Omental fat pad (tissue), 4 donors: ENCODE measurements at places on chromosomes 11 and 22. TPM values are rescaled to one million over a fixed set of nuclear protein-coding genes. Genes with fewer than 3 reads are reported as not detected.

The ROM1 gene
- 11.7 TPM for total RNA-seq

The GAL3ST3 gene
- total RNA-seq: 0.19 TPM

DNA sequence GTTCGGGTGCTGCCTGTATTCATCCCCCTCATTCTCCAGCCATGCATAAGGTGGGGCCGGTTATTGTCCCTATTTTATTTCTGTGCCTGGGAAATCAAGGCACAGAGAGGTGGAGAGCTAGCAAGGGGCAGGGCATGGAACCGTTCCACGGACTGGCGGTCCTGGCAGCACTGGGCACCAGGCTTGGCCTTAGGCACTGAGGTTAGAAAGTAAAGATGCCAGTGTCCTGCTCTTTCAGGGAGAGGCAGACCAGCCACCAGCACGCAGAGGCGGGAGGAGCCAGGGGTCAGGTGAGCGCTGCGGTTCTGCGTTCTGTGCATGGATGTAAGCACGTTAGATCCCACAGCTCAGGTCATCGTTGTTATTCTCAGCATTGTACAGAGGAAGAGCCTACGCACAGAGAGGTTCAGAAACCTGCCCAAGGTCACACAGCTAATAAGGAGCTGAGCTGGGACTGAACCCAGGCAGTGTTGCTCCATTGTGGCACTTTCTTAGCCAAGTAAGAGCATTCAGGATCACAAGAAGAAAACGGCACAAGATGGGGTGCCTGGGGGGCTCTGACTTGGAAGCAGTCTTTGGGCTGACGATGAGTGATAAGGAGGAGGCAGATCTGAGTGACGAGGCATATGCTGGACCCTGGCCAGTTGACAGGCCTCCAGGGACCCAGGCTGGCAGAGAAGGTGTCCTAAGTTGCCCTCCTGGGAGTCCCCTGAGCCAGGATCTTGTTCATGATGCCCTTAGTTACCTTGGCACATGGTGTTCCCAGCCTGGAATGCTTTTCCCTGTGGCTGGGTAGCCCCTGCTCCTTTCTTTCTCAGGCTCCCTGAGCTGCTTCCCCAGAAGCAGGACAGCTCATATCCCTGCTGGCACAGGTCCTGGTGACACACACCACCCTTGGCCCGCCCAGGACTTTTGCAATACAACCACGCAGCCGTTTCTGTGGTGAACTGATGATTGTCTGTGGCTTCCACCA lies 41.1 kb downstream of the OSBPL5 start:
- DNase-seq: peak; percentile 77

DNA sequence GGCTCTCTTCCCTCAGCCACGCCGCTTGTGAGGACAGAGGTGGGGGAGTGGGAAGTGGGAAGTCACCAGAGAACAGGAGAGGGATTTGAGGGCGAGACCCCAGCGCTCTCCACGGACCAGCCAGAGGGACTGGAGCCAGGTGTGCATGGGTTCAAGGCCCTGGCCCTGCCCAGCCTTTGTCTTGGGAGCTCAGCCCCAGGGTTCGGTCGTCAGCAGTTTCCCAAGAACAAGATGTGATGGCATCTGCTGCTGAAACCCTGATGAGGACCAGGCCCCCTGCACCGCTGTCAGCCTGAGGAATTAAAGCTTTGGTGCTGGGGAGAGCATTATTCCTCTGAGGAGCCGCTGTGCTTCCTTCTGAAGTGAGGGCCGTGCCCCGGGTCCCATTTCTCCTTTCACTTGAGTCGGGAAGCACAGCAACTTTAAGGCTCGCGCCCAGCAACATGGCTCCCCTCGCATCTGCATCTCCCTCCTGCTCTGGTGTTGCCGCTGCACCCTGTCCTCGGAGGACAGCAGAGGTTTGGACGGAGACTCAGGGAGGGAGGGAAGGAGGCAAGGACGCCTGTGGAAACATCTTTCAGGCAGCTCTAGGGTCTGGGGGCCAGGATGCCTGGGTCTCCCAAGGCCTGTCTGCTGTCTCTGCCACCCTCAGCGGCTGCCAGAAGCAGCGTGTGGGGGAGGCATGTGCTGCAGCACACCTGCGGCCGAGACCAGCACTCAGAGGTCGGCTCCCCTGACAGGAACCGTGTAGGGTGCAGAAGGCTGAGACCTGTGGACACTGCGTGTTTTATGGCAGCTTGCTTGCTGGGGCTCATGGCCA lies 3.8 kb downstream of the IFITM5 start:
- no peak for DNase-seq

GRCh38 chr11:62575156-62575555 lies 1.5 kb upstream of the EEF1G start:
- no peak for DNase-seq

DNA sequence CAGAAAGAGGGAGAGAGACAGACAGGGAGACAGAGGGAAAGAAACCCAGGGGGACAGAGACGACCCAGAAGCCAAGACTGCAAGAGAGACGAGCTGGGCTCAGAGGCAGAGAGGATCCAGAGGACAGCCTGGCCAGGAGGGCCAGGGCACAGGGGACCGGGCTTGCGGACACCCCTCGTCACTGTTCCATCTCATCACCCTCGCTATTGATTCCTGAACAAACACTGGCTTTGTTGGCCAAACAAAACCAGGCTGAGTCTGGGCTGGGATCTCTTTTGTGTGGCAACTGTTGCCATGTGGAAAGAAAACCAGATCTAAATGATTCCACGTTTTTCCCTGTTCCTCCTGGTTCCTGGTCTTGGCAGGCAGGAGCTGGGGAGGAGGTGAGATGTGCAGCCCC lies 339.4 kb downstream of the MN1 start:
- no peak for DNase-seq
